ENCODE measurements at places on chromosomes 6 and 20. TPM values are rescaled to one million over a fixed set of nuclear protein-coding genes. Genes with fewer than 3 reads are reported as not detected.

GRCh38 chr20:51385646-51386530 is 156.6 kb downstream of the NFATC2 start:
- no peak for DNase-seq

PTGIS gene
- total RNA-seq, result not detected

GRCh38 chr6:89952686-89953085 is 58.4 kb downstream of the GJA10 start:
- DNase-seq, result peak; percentile 86

PLCB4 gene
- 11.0 TPM for total RNA-seq

TMEM244 gene
- not detected for total RNA-seq

DNA sequence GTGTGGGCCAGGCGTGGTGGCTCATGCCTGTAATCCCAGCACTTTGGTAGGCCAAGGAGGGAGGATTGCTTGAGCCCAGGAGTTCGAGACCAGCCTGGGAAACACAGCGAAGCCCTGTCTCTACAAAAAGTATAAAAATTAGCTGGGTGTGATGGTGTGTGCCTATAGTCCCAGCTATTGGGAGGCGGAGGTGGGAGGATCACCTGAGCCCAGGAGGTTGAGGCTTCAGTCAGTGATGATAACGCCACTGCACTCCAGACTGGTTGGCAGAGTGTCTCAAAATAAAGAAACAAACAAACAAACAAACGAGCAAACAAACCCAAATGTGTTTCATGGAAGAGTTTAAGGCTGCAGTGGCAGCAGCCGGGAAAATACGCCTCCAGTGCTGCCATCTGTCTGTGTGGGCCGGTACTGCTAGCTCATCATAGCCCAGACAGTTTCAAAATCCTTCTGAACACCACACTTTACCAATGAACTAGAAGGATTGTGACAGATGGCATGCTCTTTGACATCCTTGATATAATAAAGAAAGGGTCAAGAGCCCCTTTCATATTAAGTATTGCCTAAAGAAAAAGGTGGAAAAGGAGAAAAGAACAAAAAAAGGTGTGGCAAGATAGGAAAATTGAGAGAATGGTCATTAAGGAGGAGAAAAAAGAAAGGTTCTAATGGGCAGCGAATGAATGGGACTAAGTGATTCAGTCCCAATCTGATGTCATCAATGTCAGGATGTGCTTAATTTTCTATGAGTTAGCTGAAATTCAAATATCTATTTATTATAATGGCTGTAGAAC is 298.6 kb downstream of the SYNE1 start:
- peak; percentile 23 for DNase-seq

DNA sequence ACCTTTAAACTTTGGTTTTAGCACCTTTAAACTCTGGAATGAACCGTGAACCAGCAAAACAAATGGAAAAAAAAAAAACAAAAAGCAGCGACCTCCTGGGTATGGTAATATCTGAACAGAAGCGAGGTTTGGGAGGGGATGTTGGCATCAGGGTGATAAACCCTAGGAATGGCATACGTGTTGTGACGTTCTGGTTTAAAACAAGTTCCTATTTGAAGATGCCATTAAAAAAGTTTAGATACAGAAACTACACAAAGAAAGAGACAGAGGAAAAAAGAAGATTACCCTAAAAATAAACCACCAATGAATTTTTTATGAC is 60.4 kb downstream of the ATXN1 start:
- DNase-seq, result no peak

DNA sequence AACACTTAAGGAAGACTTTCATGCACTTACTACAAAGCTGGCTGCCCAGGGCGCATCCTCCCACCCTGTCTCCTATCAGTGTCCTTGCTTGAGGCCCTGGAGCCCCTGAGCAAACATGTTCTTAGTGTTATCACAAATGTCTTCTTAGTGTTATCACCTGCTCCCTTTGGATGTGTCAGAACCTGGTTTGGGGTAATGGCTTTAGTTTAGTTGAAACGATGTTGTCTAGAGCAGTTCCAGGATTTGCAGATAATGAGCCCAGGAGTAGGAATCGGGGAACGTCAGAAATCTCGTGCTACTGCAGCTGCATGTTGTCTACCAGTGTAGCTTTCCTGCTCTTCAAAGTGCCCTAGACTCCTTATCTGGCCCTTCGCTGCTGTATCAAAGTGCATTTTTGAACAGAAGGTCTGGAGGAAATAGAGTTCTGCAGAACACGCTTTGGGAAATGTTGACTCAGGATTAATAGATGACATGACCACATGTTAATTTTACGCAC is 69.6 kb downstream of the PHACTR2 start:
- no peak for DNase-seq

CUTA gene
- 109 TPM for total RNA-seq

DNA sequence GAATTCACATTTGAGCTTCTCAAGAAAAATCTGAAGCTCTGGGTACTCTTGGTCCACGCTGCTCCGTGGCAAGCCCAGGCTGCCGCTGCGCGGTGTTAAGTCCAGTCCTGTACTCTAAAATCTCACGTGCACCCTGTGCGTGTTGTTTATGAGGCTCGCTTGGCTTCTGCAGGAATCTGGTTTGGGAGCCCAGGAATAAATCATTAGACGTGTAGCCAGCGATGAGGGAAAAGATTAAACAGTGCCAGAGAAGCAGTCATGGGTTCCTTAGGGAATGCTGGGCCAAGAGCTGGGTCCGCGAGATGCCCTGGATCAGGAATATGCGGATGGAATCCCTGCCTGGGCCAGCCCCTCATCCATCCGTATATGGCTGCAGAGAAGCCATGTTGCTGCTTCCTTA is 87.3 kb downstream of the KCNB1 start:
- no peak for DNase-seq

MCM8 gene
- total RNA-seq, result 2.7 TPM

DNA sequence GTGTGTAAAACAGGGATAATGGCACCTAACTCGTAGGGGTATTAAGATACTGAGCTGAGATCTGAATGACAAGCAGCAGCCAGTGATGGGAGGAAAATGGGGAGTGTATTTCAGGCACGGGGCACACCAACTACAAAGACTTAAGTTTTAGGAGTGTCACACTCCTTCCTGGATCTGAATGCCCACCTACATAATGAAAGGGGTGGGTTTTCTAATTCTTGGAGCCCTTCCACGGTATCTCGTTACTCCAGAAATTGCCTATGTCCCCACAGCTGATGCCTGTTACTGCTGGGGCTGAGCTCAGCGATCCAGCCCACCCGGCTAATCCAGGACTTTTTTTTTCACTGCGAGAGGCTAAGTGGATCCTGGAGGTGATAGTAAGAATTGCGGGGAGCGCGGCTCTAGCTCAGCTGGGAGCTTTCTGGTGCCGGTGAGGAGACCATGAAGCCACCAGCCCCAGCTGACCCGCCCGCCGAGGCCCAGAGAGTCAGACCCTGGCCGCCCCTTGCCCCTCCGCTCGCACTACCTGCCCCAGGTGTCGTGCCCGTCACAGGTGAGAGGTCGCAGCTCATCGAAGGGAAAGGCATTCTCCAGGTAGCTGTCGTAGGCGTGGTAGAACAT is 727 bp downstream of the EDEM2 start:
- DNase-seq, result peak; percentile 33

DNA sequence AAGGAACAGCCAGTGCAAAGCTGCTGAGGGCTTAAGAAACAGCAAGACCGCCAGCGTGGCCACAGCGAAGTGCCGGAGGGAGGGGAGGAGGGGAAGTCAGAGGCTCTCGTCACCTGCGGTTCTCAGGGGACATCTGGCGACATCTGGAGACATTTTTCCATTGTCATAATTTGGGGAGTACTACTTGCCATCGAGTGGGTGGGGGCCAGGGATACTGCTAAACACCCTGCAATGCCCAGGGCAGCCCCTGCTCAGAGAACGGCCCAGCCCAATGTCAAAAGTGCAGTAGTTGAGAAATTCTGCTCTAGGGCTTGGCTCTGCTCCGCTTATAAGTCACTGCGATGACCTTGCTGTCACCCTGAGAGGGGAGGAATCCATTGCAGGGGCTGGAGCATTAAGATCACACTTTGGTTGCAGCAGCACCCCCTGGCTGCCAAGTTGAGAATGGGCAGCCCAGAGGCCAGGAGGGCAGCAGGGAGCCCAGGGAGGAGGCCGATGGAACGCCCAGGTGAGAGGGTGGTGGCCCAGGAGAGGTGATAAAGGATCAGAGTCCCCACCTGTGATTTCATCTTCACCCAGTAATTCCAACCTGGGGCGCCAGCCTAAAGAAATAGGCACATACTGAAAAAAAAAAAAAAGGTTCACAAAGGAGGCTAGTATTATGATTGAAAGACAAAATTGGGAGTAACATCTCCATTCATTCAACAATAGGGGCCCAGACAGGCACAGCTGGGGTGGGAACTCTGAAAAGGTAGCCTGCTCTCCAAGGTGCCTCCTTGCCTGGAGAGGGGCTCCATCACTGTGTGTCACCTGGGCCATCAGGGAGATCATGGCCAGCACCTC is 218.2 kb downstream of the BMP7 start:
- peak; percentile 4 for DNase-seq

FOXQ1 gene
- total RNA-seq, result not detected

NMBR gene
- total RNA-seq, result not detected

MAN1A1 gene
- total RNA-seq, result 109 TPM

USP49 gene
- total RNA-seq, result 6.2 TPM

DNA sequence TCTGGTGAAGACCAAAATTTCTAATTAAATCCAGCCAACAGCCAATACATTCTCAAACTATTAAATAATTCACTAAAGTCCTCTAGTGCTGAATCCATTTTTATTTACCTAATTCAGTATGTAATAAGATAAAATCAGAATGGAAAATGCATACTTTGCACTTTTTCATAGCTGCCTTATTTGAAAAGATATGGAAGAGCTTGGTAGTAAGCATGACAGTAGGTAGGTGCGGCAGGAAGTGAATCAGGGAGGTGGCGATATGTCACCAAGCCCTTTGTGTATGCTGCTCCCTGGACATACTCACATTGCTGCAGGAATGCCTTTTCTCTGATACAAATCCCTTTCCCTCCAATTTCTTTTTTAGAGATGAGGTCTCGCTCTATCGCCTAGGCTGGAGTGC is 10.2 kb upstream of the TGM3 start:
- no peak for DNase-seq

RBM24 gene
- total RNA-seq, result under 0.01 TPM

DNA sequence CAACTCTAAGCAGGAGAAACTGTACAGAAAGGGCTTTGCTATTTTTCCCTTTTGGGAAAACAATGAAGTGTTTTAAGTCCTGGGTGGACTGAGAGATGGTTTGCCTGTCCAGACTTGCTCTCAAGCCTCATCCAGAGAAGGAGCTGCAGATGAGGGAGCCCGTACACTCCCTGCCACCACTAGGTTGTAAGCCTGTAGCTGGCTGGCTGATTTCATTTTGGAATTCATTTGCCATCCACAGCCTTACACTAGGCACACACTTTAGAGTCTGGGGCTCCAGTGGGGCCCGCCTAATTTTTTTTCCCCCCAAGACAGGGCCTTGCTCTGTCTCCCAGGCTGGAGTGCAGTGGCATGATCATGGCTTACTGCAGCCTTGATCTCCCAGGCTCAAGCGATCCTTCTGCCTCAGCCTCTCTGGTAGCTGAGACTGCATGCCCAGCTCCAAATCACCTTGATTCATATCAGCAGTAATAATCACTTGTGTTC is 28.4 kb downstream of the POFUT1 start:
- no peak for DNase-seq

GRCh38 chr6:139879823-139880356 is 505.4 kb upstream of the CITED2 start:
- DNase-seq, result no peak

PTPRT gene
- under 0.01 TPM for total RNA-seq

AVP gene
- total RNA-seq, result 81.3 TPM

DNA sequence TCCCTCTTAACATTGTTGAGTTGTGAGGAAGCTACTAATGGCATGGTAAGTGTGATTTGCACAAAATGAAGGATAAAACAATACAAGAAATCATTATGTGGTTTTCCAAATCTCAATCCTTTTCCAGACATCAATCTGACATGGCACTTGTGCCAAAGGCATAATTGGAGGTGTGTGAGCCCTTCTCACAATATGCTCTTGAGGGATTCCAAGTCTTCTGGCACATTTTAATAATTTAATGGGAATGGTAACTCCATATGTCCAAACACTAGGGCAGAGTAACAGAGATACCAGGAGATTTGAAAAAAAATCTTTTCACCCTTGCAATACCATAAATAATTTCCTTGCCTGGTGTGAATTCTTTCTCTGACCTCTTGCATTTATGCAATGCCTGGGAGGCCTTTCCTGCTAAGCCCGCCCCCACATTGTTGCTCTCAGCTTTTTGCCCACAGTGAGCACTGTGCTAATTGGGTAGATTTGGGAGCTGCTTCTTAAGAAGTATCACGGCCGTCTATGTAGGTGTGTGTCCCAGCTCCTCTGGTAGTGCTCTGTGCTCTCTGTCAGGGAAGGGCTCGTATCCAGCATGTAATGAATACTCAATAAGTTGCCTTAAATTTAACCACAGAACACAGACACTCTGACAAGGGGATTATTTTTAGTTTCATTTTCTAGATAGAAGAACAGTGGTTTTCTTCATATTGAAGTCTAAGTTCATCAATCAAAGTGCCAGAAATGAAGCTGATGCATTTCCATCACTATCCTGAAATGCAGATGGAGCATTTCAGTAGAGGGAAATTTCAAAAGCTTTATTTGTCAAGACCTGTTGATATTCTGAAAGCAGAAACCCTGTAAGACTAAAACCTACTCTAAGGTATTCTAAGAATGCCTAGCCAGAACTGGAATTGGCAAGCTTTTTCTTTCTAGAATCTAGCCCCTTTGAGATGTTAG is 54.4 kb upstream of the CEP85L start:
- peak; percentile 14 for DNase-seq

MYT1 gene
- total RNA-seq, result 0.27 TPM

ITPR3 gene
- total RNA-seq, result 10.5 TPM

DNA sequence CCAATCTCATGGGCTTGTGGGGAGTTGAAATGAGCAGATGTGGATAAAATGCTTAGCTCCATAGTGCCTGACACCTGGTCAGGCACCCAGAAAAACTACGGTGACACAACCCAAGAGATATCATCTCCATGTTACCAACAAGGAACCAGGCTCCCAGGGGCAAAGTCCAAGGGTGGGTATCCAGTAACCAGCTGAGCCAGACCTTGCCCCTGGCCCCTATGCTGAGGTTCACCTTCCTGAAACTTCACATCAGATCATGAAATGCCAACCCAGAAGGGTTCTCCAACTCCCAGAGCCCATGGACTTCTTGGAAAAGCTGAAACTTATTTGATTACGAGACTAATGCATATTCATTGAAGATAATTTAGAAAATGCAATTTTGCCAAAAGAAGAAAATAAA is 141.8 kb upstream of the KCNG1 start:
- DNase-seq, result no peak

PRL gene
- total RNA-seq, result under 0.01 TPM

SNX5 gene
- total RNA-seq, result 127 TPM

DNA sequence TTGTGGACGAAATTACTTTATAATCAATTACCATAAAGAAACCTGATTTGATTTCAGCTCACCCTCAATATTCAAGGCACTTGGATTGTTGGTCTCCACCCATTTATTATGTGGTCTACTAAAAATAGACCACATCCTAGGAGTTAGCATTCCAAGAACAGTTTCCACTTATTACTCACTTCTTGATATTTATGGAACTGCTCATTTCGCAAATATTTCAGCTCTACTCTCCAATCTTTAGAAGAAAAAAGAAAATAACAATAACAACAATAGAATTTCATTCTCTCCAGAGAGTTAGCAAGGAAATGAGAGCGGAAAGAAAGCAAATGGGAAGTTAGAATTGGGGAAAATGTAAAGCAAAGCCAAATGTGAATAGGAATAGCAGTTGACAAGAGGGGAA is 26.2 kb upstream of the HDAC2 start:
- no peak for DNase-seq

Data from hematopoietic multipotent progenitor cell (in vitro differentiated cells).